ENCODE measurements at places on chromosomes 2 and 18.
A peak's percentile ranks its signal among the peaks of the same experiment; 100 is the strongest.

DNA sequence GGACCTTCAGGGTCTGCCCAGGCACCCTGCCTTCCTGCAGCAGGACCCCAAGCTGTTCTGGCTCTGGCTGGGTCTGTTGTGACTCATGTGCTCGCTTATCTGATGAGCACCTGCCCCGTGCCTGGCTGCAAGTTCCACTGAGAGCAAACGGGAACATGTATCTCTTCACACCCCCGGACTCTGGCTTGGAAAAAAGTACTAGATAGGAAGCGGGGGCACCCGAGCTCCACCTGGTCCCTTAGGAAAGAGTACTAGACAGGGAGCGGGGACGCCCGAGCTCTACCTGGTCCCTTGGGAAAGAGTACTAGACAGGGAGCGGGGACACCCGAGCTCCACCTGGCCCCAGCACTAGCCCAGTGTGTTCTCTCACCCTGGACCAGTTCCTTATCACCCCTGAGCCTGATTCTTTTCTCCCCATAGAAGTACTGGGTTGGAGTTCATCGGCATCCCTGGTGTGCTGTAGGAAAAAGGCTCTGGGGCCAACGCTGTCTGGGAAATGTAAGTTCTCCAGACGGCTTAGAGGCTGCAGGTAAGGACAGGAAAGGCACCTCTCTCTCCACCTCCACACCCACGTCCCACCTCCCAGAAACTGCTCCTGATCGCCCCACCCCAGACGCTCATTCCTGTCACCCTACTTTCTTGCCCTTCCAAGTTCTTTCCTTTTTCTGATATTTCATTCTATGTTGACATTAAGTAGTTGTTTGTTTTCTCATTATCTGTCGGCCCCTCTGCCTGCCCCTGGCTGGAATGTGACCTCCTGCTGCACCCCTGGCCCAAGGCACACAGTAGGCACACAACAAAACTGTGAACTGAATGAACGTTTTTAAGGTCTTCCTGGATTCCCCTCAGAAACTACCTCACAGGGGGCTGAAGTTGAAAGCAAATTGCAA lies 40.2 kb downstream of the HDAC4 start:
- no peak overlapping the region for H3K4me3 ChIP-seq
- H3K27ac ChIP-seq = no peak overlapping the region

DNA sequence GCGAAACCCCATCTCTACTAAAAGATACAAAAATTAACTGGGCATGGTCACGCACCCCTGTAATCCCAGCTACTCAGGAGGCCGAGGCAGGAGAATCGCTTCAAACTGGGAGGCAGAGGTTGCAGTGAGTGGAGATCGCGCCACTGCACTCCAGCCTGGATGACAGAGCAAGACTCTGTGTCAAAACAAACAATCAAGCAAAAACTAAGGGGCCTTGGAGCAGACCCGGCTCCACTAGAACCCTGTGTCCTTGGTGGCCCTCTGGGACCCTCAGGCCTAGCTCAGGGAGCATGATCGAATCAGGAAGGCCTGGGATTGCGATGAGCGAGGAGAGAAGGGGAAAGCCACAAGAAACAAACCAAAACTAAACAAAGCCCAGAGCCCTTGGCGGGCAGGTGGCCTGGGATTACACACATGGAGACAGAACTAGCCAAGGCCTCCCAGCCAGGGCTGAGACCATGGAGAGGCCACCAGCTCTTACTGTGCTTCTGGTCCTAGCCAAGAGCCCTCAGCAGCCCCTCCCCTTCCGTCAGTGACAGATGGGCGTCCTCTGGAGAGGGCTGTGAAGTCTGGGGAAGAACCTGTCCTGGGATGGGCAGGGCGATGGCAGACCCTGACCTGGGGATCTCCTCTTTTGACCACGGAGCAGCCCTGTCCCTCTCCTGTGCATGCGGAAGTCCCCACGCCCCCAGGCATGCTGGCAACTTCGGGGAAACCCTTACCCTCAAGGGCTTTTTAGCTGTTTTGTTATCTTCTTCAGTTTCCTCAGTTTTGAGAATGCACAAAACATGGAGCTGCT lies 27.4 kb upstream of the CATIP start:
- no peak overlapping the region for H3K27ac ChIP-seq
- H3K4me1 ChIP-seq = peaks cover 1% of the 10 kb centered on the region
- H3K27me3 ChIP-seq = no peaks in the 10 kb centered on the region
- H3K4me3 ChIP-seq = no peak overlapping the region

- H3K36me3 ChIP-seq = no peaks in the 10 kb centered on the region
- no peak overlapping the region for H3K27ac ChIP-seq
- no peaks in the 10 kb centered on the region for H3K27me3 ChIP-seq
- no peak for DNase-seq
- no peak overlapping the region for H3K4me3 ChIP-seq
Observed at GRCh38 chr2:204415406-204416181, 129.7 kb upstream of the PARD3B start.

DNA sequence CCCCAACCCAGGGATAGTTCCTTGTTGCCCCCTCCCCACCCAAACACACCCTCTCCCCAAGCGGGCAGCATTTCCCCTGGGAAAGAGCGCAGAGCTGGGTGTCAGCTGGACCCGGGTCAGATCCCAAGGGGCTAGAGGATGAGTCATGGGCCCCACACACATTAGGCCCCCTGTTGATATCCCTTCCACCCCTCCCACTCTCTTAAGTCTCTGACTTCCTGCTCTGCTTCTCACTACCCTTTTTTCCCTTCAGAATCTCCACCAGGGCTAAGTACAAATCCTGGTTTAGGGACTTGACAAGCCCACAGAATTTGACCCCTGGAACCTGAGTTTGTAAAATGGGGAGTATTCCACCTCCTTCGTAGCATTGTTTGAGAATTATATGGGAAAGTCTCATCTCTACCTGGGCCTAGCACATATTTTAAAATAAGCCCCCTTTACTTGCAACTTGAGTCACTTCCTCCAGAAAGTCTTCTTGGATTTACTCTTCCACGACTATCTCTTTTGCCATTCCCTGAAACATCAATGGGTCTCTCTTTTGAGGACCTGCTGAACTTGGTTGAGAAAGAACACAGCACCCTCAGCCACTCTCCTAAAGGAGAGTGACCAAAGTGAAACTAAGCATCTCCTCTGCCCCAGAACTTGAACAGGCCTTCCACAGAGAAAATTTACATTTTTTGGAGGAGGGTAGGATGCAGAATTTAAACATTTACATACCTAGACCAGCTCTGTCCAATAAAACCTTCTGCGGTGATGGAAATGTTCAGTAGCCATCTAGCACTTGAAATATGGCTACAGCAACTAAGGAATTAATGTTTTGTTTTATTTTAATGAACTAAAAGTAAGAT lies 4.7 kb downstream of the RTKN start:
- no peak for DNase-seq
- H3K27me3 ChIP-seq = no peaks in the 10 kb centered on the region
- no peaks in the 10 kb centered on the region for H3K36me3 ChIP-seq
- H3K4me3 ChIP-seq = no peak overlapping the region
- H3K4me1 ChIP-seq = no peaks in the 10 kb centered on the region

DNA sequence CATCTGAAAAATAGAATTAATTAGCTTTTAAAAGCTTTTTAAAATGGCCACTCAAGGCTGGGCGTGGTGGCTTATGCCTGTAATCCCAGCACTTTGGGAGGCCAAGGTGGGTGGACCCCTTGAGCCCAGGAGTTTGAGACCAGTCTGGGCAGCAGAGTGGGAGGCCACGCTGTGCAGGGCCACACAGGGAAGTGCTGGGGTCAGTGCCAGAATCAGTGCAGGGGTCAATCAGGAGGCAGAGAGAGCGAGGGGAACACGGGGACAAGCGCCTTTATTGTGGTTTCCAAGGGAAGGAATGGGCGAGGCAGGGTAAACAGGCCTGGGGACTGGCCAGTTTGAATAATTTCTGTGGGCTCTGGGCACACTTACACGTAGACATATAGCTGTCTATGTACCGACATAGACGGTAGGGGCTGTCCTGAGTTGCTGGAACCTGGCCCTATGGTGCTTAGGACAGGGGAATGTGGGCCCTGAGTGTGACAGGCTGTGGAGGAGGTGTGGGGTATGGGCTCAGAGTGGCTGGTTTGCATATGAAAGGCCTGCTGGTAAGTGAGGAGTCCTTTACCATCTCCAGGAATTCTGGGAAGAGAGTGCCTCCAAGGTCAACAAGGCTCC lies 42.9 kb downstream of the DYSF start:
- DNase-seq = no peak
- H3K4me3 ChIP-seq = no peak overlapping the region
- H3K27me3 ChIP-seq = no peaks in the 10 kb centered on the region
- no peaks in the 10 kb centered on the region for H3K36me3 ChIP-seq
- no peaks in the 10 kb centered on the region for H3K4me1 ChIP-seq

DNA sequence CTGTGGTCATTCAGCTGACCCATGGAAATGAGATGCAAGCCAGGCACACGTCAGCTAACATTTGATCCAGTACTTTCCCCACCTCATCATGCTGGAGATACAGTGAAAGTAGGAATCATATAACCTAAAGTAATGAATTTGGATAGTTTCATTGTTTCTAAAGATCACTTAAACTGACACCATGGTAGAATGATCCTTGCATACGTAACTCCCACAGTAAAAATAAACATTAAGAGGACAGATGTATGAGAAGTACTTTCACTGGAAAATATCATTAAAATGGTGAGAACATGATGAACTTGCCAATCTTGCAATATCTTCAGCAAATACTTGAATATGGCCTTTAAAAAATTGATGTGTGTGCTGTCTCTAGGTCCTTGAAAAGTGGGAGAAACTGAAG lies 85.4 kb downstream of the MAIP1 start:
- H3K4me1 ChIP-seq = no peaks in the 10 kb centered on the region
- DNase-seq = no peak
- no peak overlapping the region for H3K4me3 ChIP-seq

DNA sequence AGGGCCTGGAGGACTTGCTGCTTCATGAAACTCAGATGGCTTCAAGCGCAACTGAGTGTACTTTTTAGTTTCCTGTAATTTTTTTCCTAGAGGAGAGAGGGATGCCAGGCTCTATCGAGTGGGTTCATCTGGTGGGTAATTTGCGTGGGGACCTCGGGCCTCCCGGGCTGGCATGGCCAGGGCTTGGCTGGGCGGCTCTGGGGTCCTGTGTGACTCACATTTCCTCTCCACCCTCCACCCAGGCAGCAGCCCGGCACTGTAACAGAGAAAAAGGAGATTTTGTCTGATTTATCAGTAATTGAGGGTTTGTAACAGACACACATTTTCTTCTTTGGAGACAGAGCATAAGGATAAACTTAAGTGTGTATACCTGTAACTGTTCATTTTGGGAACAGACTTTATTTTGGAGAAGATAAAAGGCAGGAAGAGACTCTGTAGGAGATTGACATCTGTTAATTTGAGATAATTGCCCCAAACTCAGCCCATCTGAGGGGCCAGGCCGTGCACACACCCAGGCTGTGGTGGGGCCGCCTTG lies 64.3 kb downstream of the NFATC1 start:
- peak overlapping the region; percentile 43 for H3K27ac ChIP-seq
- no peak overlapping the region for H3K4me3 ChIP-seq
- no peaks in the 10 kb centered on the region for H3K4me1 ChIP-seq
- H3K27me3 ChIP-seq = no peaks in the 10 kb centered on the region
- H3K36me3 ChIP-seq = peaks cover 93% of the 10 kb centered on the region
- DNase-seq = no peak

DNA sequence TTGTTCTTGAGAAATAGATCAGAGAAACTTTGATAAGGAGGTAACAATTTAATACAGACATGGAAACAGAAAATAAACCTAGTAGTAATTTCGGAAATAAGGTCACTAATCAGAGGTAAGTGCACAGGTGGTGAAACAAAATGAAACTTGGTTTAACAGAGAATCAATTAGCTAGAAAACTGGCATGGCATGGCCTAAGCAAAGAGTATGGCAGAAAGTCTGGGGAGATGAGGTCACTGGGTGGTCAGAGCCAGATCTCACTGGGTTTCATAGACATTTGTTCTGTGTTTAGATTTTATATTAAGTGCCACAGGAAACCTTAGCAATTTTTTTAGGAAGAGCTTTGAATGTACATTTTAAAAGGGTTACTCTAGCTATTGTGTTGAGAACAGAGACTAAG lies 1216.0 kb upstream of the PIK3C3 start:
- H3K4me3 ChIP-seq = no peak overlapping the region
- H3K27me3 ChIP-seq = no peaks in the 10 kb centered on the region
- no peak overlapping the region for H3K27ac ChIP-seq
- H3K4me1 ChIP-seq = no peaks in the 10 kb centered on the region

DNA sequence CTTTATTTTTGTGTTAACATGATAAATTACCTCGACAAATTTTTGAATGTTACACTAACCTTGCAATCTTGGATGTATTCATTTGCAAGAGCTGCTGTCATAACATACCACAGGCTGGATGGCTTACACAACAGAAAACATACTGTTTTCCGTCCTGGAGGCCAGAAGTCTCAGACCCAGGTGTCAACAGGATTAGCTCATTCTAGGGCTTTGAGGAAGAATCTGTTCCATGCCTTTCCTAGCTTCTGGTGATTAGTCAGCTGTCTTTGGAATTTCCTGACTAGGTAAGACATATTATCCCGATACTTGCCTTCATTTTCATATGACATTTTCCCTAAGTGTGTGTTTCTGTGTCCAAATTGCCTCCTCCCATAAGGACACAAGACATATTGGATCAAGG lies 188.6 kb upstream of the CDH19 start:
- no peak for DNase-seq
- no peaks in the 10 kb centered on the region for H3K27me3 ChIP-seq
- no peaks in the 10 kb centered on the region for H3K4me1 ChIP-seq
- H3K36me3 ChIP-seq = no peaks in the 10 kb centered on the region
- H3K27ac ChIP-seq = no peak overlapping the region
- no peak overlapping the region for H3K4me3 ChIP-seq

GRCh38 chr2:109499566-109499965 lies 114.2 kb downstream of the SEPTIN10 start:
- no peak for DNase-seq
- no peak overlapping the region for H3K4me3 ChIP-seq
- H3K27ac ChIP-seq = no peak overlapping the region
- no peaks in the 10 kb centered on the region for H3K27me3 ChIP-seq

DNA sequence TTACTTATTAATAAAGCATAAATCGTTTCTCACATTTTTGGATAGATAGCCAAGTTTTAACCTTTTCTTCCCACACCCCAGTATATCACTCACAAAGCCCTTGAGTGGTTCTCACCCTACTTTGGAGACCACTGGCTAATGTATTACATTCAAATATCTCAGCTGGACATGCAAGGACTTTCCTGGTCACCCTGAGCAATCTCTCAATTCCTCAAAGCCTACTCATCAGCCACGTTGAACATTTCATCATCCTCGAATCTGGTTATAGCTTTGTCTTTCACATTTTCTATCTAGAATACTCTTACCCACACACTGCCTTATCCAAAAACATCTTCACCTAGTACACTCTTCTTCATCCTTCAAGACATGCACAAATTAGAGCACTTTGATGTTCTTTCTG lies 71.1 kb upstream of the MAPRE2 start:
- H3K4me3 ChIP-seq = no peak overlapping the region
- peaks cover 3% of the 10 kb centered on the region for H3K27me3 ChIP-seq
- H3K27ac ChIP-seq = no peak overlapping the region
- no peak for DNase-seq

Measured in naive thymus-derived CD4-positive, alpha-beta T cell (primary cell).